ENCODE measurements at places on chromosomes 7 and 10.

DNA sequence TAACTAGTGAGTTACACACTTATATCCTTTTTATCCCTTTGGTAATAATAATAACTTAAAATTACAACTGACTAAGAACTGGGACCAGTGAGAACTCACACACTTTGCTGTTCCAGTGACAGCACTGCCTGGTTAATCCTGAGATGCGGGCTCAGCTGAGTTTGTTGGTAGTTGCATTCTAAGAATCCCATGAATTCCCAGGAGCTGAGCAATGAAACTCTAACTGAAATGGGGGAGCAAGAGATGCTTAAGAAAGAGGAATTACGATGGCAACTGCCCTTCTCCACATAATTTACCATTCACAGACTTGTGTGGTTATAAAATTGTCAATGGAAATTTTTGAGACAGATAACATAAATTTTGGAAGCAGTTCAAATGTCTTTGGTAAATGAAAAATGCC is 659.4 kb downstream of the MAGI2 start:
- no peak for DNase-seq

DNA sequence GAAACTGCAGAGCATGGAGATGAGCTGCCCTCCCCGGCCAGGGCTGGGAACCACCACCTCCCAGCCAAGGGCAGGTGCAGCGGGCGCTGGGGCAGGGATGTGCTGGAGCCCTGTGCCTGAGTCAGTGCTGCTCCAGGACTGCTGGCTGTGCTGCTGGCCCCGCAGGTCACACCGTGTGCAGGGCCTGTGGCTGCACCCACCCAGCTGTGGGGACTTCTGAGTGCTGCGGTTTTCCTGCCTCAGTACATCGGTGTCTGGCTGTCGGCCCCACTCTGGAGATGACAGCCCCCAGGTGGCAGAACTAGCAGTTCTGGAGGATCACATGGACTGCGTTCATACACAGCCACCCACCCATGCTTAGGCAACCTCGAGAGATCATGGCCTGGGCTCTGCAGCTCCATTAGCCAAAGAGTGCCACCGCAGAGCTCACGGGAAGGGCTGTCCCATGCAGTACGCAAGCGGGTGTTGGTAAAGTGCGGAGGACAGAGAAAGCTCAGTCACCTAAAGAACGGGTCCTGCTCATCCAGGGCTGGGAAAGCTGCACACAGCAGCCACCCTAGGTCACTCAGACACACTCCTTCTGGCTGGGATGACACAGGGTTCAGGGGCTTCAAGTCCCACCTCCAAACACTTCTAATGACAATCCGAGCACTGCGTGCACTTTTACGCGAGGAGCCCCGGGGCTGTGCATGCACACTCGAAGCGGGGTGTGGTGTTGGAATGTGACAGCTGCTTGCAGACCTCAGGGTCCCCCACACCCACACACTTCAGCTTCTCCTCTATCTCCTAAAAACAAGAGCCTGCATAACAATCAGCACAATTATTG is 198.1 kb upstream of the PPP2R2D start:
- no peak for DNase-seq

DNA sequence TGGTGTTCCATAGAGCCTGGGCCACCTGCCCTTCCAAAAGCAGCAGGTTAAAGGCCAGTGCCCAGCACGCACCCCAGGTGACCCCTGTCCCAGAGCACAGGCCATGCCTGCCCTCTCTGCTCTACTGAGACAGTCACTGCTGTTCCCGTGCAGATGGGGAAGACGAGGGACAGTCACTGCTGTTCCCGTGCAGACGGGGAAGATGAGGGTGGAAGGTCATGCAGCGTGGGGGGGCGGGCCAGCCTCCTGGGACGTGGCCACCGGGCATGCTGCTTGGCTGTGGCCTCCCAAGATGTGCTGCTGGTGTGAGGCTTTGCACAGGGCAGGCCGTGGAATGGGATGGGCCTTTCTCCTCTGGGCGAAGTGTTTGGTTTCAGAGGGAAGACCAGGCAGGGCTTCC is 18.4 kb downstream of the LRRC27 start:
- DNase-seq = no peak

- DNase-seq = no peak
These were observed 28.0 kb downstream of the GUSB start for GRCh38 chr7:65953890-65954450.

- DNase-seq = no peak
These were observed 42.4 kb downstream of the ZNF487 start for GRCh38 chr10:43479275-43479674.

GRCh38 chr7:118478931-118479330 is 254.4 kb downstream of the ANKRD7 start:
- no peak for DNase-seq

DNA sequence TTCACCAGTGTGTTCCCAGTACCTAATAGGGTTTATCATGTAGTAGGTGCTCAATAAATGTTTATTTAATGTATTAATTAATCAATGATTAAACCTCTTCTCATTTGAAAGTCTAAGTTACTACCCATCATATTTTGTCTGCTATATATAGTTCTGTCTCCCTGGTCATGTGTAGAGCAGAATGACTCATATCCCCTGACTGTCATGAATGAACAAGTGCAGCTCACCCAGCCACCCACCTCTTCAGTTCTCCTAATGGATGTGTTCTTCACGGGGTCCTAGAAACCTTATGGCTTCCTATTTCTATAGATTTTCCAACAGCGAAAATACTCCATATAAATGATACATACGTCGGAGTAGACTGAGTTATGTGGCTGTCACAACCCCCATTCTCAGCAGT is 64.5 kb downstream of the HIF1AN start:
- no peak for DNase-seq

DNA sequence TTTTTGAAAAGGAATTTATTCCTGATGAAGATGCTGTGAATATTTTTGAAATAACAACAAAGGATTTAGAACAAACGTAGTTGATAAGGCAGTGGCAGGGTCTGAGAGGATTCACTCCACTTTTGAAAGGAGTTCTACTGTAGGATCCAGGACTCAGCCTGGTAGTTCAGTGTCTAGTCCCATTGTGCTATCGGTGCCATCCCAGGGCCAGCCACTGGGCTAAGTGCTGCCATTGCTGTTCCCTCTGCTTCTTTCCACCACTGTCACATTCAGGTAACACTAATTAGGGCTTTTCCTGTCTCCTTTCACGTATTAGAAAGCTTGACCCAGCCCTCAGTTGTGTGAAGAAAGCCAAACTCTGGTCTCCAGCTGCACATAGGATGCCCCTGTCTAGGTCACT is 177.3 kb downstream of the TEX36 start:
- DNase-seq = no peak

GRCh38 chr7:130906575-130906974 is 172.6 kb upstream of the KLF14 start:
- no peak for DNase-seq

DNA sequence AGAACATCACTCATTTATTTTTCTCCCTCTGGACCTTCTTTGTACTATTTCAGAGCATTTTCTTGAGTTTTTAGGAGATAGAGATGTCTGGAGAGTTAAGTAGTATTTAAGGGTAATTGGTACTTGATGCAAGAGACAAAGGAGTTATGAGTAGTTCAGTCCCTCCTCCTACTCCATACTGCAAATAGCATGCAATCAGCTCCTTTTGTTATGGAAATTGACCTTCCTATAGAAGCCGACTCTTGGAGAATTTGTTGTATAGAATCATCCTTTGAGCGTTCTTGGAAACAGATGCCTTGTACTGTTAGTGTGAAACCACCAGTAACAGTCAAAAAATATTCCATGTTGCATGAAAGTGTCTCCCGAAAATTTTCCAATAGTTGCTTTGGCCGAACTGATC is 428.2 kb upstream of the GALNT17 start:
- no peak for DNase-seq

DNA sequence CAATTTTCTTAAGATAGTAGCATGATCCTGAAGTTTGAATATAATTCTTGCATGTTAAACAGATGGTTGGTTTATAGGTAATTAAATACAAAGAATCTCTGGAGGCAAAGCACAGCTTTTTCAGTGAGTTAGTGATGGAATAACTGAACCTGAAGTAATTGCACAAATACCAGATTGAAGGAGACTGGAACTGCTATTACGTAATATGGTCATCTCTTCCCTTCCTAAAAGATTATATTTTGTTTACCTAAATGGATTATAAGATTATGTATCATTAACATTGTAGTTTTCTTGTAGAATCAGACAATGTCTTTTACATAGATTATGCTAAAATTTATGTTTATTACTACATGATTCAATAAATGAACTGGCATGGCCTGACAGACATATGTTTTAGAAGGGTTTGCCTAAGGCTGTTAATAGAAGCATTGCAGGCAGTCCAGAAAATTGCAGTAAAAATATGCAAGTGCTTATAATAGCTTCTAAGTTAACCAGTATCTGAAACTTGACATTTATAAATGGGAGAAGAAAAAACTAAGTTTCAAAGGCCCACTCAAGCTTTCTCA is 35.8 kb upstream of the GPR37 start:
- no peak for DNase-seq

GRCh38 chr7:128453836-128454804 is 1.6 kb upstream of the HILPDA start:
- DNase-seq = peak; percentile 11

GRCh38 chr10:58531084-58531695 is 18.5 kb downstream of the BICC1 start:
- no peak for DNase-seq

- no peak for DNase-seq
These were observed 602.7 kb upstream of the SORCS1 start for GRCh38 chr10:107767185-107767584.

DNA sequence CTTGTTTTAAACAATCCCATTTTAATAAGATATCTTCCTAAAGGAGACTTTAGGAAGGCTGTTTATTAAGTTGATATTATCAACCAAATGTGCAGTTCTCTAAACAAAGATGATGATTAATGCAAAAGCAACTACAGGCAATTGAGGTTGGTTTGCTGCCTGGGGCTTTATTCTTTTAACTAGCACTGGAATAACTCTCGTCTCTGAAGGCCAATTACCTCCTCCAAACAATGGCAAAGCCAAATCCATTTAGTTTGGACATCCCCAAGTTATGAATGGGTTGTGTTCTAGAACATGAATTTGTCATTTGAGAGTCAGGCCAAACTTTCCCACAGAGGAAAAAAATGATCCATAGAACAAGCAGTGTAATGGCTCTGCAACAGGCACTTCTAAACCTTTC is 114.1 kb downstream of the SLC16A9 start:
- no peak for DNase-seq

GRCh38 chr7:38303866-38304265 is 30.4 kb upstream of the TARP start:
- no peak for DNase-seq

DNA sequence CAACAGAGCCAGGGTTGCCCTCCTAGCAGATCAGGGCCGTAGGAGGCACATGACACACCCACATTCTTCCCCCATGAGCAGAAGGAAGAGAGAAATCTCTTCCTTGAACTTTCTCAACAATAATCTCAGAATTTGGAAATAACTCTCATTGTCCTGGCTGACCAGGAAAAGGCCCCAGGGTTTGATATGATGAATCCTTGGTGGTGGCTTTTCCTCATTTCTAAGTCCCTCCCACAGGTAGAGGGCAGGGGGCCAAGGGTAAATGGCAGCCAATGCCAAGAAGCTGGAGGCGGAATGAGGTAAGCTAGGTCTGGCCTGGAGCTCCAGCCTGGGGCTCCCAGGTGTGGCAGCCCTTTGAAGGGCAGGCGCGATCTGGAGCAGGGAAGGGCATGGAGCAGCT is 67.8 kb downstream of the GRB10 start:
- DNase-seq = no peak

DNA sequence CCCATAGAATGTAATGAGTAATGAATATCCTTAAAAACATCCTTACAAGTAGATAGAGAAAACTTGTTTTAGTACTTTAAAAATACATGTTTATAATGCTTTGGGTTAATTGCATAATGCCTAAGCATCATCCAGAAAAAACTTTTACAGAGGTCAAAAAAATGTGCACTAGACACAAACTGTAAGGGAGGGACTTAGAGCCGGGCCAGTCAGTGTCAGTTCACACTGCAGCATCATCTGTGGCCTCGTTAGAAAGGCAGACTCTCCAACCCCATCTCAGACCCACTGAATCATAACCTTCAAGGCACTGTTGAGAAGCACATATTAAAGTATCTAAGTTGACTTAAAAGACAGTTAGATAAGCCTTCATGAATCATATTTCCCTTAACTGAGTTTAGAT is 230.1 kb upstream of the PRPS1L1 start:
- DNase-seq = no peak

GRCh38 chr10:13337827-13338196 is 10.3 kb downstream of the SEPHS1 start:
- DNase-seq = no peak

DNA sequence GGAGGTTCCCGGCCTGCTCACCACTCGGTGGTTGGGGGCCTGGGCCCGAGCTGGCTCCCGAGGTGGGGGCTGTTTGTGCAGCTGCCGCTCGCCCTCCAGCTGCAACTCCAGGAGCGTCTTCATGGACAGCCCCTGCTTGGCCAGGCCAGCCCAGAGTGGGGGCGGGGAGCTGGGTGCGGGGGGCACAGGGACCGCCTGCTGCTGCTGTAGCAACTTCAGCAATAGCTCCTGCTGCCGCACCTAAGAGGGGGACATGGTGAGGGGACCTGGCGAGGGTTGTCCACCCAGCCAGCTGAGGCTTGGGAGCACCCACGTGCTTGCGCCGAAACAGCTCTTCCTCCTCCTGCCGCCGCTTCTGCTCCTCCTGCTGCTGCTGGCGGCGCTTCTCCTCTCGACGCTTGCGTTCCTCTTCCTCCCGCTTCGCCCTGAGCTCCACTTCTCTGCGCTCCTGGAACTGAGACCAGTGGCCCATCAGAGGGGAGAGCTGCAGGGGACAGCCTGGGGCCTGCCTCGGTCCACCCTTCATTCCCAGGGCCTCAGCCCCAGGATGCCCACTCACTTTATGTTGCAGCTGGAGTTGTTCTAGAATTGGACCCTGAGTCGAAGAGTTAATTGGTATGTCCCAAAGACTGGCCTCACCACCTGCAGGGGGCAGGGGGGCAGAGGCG is 9.6 kb downstream of the GNB2 start:
- no peak for DNase-seq

- DNase-seq = no peak
These were observed 24.7 kb downstream of the MKRN1 start for GRCh38 chr7:140454657-140455015.

GRCh38 chr7:138458576-138459412 is 1.3 kb upstream of the TRIM24 start:
- no peak for DNase-seq

DNA sequence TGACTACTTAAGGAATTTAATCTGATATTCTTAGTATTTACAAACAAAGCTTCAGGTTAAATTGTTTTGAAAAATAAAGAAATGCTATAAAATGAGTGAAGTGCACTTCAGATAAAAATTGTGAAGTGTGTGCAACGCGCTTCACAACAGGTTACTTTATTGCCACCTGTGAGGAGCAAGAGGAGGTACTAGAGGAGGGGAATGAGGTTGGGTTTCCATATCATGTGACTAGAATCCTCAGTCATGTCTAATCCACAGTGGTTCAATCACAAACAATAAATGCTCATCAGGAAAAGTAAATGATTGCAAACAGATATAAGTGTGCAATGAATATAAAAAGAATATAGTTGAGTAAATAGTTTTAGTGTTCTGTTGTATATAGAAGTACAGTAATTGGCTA is 34.5 kb upstream of the CD36 start:
- no peak for DNase-seq
